ENCODE measurements at places on chromosomes 5 and 9.

- DNase-seq = no peak
These were observed 7.3 kb downstream of the CDC14B start for GRCh38 chr9:96612105-96612965.

- no peak for DNase-seq
These were observed 529.3 kb downstream of the BNC2 start for GRCh38 chr9:16341177-16341576.

GRCh38 chr9:128479262-128479661 lies 23.5 kb downstream of the ODF2 start:
- DNase-seq = no peak

DNA sequence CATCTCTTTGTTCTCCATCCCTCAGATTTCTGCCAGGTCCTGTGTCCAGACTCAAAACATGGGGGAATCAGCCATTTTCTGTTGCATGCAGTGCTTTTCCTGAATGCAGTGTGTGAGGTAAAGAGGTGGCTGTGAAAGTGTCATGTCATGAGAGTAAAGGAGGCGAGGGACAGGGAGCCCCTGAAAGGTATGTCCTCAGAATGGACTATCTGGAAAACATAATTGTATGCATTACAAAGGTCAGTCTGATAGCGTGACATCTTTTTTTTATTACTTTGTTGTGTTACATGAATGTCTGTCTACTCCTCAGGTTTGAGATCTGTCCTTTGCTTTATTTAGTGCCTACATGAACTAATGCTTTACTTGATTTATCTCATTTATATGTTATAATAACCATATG lies 239.1 kb downstream of the MAN2A1 start:
- no peak for DNase-seq

DNA sequence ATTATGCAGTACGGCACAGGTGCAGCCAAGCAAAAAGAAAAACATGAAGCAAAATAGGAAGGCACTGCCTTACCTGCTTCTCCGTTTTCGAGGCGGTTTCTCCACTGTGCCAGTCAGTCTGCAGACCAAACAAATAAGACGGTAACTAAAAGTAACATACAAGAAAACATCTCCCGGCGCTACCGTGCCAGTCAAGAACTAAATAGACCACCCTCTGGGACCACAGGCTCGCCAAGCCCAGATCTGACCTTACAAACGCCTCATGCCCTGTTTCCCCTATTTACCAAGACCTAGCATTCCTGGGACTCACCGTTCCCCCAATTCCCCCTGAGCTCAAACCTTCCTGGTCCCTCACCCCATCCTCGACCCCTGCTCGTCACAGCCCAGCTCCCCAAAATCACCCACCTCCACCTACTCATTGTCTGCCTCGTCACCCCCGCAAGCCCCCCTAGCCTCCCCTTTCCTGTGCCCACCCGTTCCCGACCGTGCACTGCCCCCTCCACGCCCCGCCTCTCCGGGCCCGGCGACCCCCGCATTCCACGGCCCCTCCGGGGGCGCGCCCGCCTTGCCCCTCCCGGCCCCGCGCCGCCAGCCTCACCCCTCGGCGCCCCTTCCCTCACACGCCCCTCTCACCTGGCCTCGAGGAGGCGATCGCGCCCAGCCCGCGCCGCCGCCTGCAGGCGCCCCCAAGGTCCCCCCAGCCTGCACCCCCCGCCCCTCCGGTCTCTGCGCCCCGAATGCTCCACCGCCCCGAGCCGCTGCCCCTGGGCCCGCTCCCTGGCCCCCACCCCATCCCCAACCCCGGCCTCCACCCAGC lies 560 bp downstream of the SCAI start:
- DNase-seq = no peak

- no peak for DNase-seq
These were observed 206.0 kb upstream of the DMRTA1 start for GRCh38 chr9:22240619-22241018.

GRCh38 chr5:1244976-1245375 lies 19.8 kb downstream of the SLC6A18 start:
- DNase-seq = no peak

DNA sequence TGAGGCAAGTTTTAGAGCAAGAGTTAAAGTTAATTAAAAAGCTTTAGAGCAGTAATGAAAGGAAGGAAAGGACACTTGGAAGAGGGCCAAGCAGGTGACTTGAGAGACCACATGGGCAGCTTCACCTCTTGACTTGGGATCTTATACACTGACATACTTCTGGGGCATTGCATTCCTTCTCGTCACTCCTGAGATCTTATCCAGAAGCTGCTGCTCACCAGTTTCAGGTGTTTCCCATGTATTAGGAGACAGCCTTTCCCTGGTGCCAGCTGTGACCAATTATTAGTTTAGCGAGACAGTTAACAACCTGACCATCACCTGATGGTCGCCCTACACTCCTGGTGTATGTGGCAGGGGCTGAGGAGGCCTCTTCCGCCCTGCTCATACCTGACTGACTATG lies 382.1 kb downstream of the KDM4C start:
- no peak for DNase-seq

GRCh38 chr9:115629879-115630840 lies 512.2 kb upstream of the TNC start:
- no peak for DNase-seq

DNA sequence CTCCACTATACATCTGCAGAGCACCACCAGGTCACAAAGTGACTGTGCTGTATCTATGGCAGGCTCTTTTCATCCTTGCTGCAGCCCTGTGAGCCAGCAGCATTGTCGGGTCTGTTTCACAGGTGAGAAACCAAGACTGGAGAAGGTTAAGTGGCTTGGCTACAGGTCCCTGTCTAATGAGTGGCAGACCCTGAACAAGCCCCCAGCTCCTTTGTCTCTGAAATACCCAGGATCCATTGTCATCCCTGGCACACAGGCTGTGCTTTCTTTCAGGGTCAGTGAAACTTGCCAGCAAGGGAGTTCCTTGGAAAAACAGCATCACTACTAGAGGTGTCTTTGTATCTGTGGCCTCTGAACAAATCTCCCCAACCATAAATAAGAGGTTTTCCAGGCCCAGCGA lies 27.6 kb upstream of the CXCL14 start:
- DNase-seq = no peak

DNA sequence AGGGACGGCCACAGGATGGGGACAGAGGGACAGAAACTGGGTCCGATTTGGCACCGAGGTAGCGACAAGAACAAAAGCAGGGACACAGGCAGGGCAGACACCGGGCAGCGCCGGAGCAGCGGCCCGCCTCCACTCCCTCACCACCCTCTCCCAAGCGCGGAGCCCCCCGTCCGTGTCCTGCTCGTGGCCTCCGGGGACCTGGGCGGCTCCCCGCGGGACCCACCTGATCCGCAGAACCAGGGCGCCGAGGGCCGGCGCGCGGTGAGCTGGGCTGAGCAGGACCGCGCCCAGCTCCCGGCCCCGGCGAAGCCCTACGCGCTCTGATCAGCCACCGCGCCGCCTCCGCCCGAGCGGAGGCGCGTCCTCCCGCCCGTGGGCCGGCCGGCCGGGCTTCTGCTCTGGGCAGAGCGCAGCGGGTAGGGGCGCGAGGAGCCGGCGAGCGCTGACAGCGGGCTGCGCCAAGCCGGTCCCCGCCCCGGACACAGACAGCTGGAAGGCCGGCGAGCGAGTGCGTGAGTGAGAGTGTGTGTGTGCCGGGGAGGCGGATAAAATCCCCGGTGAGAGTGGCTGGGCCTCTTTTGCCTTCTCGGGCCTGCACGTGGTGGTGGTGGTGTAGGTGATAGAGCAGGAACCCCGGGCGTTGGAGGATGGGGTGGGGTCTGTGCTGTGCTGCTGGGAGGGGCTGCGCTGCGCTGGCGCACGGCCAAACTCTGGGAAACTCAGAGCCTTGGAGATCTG lies at the start of gene GGTA1:
TSS of gene GGTA1 (minus strand) at position 418 of the 738 bp plus-strand sequence. CDS start 31,922 bp downstream, outside the sequence.
- no peak for DNase-seq

GRCh38 chr5:86623785-86624483 lies 6.2 kb downstream of the COX7C start:
- no peak for DNase-seq

- no peak for DNase-seq
These were observed 16.4 kb downstream of the JADE2 start for GRCh38 chr5:134541736-134542376.

DNA sequence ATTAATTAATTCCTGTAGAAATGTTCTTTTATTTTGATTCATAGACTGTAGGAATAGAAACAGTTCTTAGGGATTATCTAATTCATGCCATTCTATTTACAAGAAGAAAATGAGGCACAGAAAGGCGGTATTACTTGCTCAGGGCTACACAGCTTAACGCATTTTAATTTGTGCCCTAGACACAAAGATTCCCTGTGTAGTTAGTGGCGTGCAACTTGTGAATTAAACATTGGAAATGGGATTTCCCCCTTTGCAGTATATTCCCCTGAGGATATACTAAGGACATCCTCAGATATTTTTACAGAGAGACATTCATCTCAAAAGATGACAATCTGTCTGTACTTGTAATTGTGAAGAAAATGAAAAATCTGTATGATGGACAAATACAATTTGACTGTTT lies 108.1 kb downstream of the SGCD start:
- DNase-seq = no peak

GRCh38 chr5:64229163-64229774 lies 63.6 kb downstream of the RNF180 start:
- DNase-seq = no peak

DNA sequence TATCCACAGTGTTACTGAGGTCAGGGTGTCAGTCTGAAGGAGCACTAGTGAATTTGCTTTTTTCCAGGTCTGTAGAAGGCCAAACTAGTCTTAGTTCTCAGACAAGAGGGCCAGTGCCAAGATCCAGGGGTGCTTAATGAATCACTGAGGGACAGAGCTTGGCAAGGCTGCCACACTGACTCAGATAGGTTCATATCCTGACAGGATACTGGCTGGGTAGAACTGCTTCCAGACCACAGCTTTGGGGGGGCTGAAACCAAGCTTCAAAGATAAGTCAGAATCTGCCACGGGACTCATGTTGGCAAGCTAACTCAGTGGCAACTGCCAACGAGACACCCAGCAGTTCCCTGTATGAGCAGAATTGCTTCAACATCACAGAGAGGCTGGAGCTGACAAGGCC lies 1125.4 kb downstream of the EFNA5 start:
- DNase-seq = no peak

- DNase-seq = no peak
These were observed 222.5 kb upstream of the DAPK1 start for GRCh38 chr9:87275047-87275725.

DNA sequence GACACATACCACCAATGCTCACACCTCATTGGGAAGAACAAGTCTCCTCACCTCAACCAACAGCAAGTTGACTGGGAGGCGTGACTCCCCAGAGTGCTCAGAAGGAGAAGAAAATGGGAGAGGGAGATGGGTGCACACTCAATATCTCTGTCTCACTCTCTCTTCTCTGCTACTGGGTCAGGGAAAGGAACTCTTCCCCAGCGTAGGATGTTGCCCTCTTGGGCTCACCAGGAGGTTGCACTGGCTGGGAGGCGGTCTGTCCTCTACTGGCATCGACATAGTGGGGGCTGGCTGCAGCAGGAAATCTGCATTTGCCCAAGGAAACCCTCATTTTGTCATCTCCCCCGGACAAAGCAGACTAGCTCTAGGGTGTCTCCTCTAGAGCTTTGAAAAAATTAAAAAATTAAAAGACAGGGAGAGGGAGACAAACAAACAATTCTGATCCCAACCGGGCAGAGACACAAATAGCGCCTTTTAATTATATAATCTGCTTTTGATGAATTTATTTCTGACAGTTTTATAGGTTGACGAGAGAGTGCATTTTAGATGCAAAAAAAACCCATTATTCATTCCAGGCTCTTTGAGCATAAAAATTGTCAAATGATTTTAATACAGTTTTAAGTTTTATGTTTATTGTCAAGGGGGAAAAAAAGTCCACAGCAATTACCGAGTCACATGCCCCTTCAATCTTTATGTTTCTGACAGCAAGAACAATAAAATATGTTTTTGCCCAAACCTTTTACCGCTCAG lies 179.3 kb upstream of the MVB12B start:
- DNase-seq = no peak

DNA sequence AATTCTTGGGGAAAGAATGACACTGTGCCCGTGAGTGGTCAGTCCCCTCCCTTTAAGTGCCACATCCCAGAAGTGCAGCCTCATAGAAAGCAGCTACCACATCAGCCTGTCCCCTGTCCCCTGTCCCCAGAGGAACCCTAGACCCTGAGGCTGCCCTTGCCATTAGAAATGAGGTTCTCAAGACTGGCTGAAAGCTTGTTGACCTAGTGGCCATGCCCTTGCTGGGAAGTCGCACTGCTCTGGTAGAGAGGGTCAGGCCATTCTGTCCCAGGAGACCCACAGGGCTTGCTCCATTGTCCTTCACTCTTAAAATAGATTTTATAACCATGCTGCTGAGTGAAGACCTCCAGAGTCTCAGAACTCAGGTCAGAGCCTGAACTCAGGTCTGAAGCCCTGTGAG lies 184.5 kb downstream of the RGS3 start:
- no peak for DNase-seq

- no peak for DNase-seq
These were observed 72.1 kb downstream of the C7 start for GRCh38 chr5:40981420-40981819.

DNA sequence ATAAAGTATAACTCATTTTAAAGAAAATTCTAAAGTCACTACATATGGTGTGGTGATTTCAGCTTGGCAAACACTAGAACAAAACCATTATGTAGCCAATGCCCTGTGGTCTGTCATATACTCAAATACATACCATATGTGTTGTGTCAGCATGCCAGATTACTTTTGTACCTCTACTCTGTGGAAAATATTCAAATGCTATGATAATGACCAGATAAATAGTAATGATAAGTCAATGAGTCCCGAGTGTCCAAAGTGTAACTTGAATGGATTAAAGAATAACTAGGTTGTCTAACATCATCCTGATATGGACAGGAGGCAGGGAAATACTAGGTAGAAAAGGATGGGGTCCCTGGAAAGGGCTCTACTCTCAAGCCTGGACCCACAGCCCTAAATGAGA lies 58.0 kb upstream of the IL6ST start:
- DNase-seq = no peak

- DNase-seq = no peak
These were observed 14.7 kb upstream of the GARNL3 start for GRCh38 chr9:127249877-127250276.

- no peak for DNase-seq
These were observed at the start of gene TYRP1 for GRCh38 chr9:12693141-12693540. TYRP1 (plus strand) TSS chr9:12693385; CDS start chr9:12693997, 612 bp downstream.

GRCh38 chr5:87015901-87016300 lies 251.8 kb upstream of the RASA1 start:
- DNase-seq = no peak

DNA sequence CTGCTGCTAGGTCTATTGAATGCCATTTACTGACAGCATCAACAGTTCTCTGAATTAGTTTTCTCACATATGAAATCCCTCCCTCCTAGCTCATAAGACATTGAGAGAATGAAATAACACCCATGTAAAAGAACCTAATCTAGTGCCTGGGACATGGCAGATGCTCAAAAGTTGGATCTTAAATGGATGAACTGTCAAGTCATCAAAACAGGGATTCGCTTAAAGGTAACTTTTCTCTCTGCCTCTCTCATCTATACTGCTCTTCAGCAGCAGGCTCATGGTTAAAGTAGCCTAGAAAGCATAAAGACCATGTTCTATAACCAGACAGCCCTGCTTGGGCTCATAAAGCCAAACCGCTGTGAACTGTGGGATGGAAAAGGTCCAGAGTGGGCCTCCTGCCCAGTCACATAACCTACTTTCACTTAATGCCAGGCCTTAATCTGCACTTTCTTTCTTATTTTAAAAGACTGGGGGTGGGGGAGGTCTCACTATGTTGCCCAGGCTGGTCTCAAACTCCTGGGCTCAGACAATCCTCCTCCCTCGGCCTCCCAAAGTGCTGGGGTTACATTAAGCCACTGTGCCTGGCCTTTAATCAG lies 3.7 kb downstream of the TMEM245 start:
- no peak for DNase-seq
